ENCODE measurements at places on chromosomes 4 and X.

GRCh38 chr4:76058302-76058701, 16.2 kb upstream of the ART3 start:
- no peak for DNase-seq

- no peak for DNase-seq
Measured at GRCh38 chrX:112651766-112652165, 28.0 kb downstream of the LHFPL1 start.

DNA sequence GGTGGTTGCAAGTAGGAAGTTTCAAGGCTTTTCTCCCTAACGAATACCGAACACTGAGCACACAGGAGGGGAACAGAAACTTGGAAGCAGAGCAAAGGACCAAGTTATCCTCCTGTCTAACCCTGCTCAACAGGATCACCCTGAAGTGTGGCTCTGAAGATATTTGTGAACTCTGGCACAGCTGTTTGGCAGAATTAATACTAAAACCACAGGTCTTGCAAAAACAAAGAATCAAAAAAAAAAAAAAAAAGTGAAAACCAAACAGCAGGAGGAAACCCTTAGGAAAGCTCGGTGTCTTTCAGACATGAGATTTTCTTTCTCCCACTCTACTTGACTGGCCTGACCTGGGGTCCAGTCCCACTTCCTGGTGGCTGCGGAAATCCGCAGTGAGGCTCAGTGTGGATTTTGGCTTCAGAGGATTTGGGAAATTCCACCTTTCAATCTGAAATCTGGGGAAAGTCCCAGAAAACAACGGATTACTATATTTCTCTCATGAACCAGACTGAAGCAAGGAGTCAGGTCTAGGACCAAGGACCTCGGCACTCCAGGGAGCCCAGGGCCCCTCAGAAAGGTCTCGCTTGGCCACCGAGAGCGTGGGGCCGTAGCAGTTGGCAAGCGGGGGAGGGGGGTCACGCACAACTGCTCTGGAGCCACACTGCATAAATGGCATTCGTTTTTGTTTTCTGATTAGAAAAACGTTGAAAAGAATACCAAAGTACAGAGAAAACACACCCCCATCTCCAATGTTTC, 867 bp downstream of the TIFA start:
- peak; percentile 51 for DNase-seq

DNA sequence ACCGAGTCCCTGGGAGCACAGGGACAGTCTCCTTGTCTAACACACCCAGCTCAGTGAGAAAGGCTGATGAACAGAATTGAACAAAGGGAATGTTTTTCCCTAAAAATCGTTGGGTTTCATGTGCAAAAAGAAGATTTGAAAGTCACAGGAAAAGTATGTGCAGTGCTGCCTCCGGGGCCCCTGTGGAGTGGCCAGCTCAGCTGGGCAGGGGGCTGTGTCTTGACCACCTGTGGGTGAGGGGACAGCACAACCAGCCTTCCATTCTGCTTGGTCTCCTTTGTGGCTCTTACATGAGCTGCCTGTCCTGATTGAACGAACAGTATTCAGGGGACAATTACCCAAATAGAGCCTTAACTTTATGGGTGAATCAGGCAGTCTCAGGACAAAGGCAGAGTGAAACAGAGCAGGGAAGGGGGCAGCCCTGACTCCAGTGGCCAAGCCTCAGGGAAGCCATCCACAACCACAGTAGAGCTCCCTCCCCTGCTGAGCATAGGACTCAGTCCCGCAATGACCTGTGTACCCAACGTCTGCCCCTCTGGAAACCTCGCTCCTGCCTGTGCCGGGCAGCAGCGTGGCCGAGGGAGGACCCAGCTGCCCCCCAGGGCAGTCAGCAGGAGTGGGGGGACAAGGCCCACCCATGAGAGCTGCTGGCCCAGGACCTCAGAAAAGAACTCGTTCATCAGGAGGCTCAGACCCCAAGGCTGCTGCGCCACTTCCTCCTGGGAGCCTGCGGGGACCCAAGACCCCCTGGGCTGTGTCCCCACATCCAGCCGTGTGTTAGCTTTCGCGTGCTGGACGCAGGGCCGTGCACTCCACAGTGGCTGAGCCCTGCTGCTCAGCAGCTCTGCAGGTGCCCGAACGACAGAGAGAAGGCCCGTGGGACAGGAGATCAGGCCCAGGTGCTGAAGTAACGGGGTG, 59.6 kb upstream of the MXD4 start:
- DNase-seq, result no peak

GRCh38 chr4:2928242-2929176, 34.7 kb downstream of the NOP14 start:
- no peak for DNase-seq

DNA sequence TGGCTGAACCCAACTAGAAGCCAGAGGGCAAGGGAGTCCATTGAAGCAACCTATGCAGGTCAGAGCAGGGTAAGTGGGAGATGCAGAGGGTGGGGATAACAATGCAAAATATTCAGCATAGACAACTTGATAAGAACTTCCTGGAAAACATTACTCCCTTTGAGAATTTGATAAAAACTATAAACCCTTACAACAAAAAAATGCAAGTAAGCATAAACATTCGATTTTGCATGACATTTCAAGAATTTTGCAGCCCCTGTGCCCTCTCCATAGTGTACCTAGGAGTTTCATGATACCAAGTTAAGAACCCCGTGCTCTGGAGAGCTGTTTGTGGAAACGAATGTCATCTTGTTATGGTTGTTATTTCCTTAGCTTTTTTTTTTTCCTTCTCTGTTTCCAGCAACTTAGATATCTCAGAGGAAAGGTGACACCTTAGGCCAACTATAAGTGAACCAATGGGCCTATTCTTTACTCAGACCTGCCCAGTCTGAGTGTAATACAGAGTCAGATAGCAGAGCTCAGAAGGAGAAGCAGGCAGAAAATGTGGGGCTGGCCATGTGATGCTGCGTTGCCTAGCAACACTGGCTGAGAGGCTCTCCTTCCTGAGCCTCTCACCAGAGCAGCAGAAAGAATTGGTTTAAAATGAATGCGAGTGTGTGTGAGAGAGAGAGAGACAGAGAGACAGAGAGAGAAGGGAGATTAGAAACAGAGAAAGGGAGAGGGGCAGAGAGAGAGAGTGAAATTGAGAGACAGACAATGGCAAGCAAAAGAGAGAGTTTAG, 36.7 kb upstream of the GABRQ start:
- no peak for DNase-seq
